Astrocyte (in vitro differentiated cells and primary cell): ENCODE measurements at places on chromosomes 1 and 21.

DNA sequence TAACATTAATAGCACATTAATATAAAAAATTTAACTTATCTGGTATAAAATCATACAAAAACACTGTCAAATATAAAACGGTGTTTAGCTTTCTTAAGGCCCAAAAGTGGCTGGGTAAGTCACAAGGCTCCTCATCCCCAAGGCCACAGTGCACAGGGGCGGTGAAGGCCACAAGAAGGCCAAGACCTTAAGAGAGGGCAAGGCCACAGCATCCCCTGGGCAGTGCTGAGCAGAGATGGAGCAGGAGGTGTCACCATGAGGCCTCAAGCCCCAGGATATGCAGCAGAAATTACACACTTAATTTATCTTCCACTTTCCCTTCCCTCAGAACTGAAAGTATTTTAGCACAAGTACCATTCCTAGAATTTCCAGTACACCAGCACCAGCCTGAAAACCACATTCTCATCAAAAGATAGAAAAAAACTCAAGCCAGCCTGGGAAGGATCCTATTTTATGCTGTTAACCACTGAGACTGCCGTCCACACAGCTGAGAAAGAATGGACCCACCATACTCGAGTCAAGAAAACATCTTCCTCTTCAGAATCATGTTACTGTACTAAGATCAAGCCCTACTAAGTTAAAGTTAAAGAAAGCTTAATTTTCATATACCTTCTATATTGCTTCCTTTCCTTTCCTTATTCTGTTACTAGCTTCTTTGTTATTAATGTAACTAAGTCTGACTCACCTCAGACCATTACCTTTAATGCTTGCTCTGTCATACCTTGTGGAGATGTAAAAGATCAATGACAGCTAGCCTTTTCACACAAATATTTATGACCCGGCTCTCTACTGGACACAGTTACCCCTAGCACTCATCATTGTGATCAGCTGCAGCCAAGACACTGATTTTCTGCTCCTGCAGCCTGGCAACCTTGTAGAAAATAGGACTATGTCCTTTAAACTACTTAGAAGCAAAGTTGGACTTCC is 26.4 kb upstream of the FMO1 start:
- DNase-seq, result peak; percentile 70
- H3K27me3 ChIP-seq, result no peaks in the 10 kb centered on the region
- no peak overlapping the region for H3K4me3 ChIP-seq
- H3K36me3 ChIP-seq, result no peaks in the 10 kb centered on the region
- peak overlapping the region; percentile 93 for H3K27ac ChIP-seq
- peaks cover 30% of the 10 kb centered on the region for H3K4me1 ChIP-seq

DNA sequence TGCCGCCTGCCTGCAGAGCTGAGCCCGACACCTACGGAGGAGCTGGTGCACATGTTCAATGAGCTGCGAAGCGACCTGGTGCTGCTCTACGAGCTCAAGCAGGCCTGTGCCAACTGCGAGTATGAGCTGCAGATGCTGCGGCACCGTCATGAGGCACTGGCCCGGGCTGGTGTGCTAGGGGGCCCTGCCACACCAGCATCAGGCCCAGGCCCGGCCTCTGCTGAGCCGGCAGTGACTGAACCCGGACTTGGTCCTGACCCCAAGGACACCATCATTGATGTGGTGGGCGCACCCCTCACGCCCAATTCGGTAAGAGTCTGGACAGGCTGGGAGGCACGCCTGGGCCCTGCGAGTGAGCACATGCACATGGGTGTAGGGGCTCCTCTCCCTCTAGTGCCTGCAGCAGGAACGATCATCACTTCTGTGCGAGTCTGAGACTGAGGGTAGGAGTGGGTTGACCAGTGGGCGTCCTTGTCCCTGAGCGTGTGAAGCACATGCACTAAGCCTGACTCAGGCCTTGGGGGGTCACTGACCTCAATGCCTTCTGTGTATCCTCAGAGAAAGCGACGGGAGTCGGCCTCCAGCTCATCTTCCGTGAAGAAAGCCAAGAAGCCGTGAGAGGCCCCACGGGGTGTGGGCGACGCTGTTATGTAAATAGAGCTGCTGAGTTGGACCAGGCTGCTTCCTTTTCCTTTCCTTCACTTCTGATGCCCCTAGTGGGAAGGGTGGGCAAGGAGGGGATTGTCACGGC is 6.9 kb downstream of the DMAP1 start:
- DNase-seq, result no peak
- H3K27ac ChIP-seq, result no peak overlapping the region
- no peaks in the 10 kb centered on the region for H3K27me3 ChIP-seq

- no peak for DNase-seq
- H3K27ac ChIP-seq, result no peak overlapping the region
- no peaks in the 10 kb centered on the region for H3K36me3 ChIP-seq
- H3K27me3 ChIP-seq, result no peaks in the 10 kb centered on the region
- no peak overlapping the region for H3K4me3 ChIP-seq
Observed at GRCh38 chr1:47756411-47756810, 240.8 kb downstream of the TRABD2B start.

DNA sequence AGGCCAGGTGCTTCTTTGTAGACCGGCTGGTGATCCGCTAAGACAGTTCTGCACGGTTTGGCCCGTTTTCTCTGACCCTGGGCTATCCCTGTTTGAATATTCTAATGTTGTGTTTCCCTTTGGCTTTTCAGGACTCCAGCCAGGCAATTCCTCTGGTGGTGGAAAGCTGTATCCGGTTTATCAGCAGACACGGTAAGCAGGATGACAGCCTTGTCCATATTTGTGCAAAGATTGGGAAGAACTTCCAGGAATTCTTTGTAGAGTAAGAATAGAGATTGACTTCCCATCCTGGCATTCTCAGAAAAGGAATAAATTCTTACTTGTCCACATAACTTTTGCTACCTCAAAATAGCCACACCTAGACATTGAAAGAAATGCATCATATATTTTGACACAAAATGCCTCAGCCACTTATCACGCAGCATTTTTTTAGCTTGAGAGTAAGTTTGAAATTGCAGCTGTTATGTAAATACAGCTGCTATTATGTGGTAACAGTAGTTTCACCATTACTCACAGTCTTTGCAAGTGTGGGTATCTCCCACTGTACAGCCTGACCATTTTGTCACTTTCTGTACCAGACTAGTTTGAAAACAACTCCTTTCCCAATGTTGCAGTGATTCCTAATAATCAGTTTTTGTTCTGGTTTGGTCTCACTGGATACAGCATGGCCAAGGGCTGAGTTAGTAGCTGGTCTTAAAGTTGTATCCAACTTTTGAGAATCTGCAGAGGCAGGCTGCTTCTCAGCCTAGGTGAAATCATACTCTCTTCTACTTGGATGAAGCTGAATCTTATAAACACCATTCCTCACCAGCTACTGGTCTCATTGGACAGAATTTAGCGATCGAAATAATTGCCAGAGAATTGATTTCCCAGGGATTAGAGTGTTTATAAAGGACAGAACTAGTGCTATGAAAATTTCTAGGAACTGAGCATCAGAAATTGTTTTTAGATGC is 40.0 kb upstream of the IKBKE start:
- peak; percentile 91 for DNase-seq

- peaks cover 2% of the 10 kb centered on the region for H3K27me3 ChIP-seq
- H3K36me3 ChIP-seq, result no peaks in the 10 kb centered on the region
- H3K4me3 ChIP-seq, result no peak overlapping the region
Observed at GRCh38 chr1:114982251-114982650, 47.4 kb upstream of the TSHB start.
